Caki2 (cell line): ENCODE measurements at places on chromosomes 2 and 18.

GRCh38 chr18:34084635-34085034 lies 140.1 kb downstream of the NOL4 start:
- DNase-seq = no peak

- peak; percentile 15 for DNase-seq
Measured at GRCh38 chr18:70781860-70782453, 493.1 kb downstream of the SOCS6 start.

GRCh38 chr18:32893915-32894314 lies 121.1 kb upstream of the KLHL14 start:
- DNase-seq = no peak

DNA sequence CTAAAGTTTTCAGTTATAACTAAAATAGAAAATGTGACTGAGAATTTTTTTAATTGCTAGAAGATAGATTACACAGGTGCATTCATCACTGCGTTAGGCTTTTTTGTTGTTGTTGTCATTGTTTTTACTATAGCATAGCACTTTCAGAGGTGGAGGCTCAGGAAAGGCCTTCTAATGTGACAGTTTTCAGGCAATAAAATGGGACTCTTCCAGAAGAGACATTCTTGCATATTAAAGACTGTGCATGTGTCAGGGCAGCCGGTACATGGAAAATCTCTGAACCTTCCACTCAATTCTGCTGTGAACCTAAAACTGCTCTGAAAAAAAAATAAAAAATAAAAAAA lies 175.2 kb downstream of the METTL4 start:
- no peak for DNase-seq

- DNase-seq = no peak
Measured at GRCh38 chr2:28737655-28738054, 14.0 kb upstream of the PPP1CB start.

GRCh38 chr2:61089797-61090196 lies 24.1 kb downstream of the SANBR start:
- DNase-seq = no peak

- DNase-seq = no peak
Measured at GRCh38 chr2:66270247-66270646, 164.7 kb upstream of the MEIS1 start.

- DNase-seq = no peak
Measured at GRCh38 chr2:168560817-168561499, 104.9 kb downstream of the CERS6 start.

- no peak for DNase-seq
Measured at GRCh38 chr18:70553936-70554260, 265.1 kb downstream of the SOCS6 start.

- peak; percentile 94 for DNase-seq
Measured at GRCh38 chr2:113209011-113209645, 35.4 kb downstream of the PSD4 start.

DNA sequence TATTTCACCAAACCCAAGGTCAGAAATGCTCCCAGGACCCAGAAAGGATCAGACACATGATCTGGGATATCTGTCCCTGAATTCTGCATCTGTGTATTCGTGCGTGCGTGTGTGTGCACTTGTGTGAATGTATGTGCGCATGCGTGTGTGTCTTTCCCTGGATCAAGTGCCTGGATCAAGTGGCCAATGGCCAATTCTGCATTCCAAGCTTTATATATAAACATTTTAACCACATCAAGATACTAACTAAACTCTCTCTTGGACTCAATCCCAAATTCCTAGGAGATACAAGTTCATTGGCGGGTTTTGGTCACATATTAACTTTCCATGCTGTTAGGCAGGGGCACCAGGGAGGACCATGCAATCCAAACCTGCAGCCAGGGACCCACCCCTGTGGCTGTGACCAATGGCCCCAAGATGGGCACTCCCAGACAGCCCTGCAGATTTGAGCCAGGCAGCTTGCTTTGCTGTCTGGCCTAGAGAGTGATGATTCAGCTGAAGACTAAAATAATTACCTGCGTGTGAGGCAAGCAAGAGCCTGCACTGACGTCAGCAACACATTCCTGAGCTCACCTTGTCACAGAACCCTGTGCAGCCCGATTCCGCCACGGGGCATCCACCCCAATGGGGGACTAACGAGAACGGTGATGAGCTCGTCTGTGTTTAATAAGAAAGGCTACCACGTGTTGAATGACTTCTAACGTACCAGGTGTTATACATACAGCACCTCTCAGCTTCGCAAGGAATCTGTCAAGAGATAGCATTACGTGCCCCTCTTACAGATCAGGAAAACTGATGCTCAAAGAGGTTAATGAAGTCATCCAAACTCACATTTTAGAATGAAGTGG lies 45.3 kb upstream of the ROCK2 start:
- DNase-seq = peak; percentile 100

- DNase-seq = no peak
Measured at GRCh38 chr2:136407117-136407951, 289.4 kb upstream of the CXCR4 start.

DNA sequence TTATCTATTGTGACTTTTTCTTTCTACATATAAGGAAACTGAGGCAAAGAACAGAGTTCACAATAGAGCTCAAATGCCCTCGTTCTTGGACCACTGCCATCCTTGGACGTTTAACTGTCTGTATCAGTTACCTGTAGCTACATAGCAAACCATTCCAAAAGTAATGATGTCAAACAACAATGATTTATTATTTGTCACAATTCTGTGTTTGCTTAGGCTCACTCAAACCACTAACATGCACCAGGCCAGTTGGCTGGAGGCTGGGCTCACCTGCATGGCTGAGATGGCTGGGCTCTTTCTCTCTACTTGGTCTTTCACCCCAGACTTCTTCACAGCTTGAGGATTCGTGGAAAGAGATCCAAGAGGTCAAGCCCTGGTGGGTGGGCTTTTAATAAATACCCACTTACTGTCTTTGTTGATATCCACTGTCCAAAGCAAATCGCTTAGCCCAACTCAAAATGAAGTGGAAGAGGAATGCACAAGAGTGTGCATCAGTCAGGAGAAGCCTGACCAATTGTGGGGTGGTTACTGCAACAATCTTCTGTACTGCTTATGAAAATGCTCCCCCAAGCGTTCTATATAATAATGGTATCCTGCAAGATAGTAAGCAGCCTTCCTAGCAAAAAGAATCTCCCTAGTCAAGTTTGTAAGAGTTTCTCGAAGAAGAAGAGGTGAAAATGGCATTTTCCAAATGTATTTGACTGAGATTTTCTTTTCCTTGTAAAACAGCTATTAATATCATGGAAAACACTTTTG lies 163.5 kb upstream of the NT5C1B start:
- no peak for DNase-seq

GRCh38 chr2:69625078-69625795 lies 18.3 kb downstream of the AAK1 start:
- DNase-seq = no peak

GRCh38 chr2:200618590-200619021 lies 32.8 kb downstream of the AOX1 start:
- peak; percentile 27 for DNase-seq

GRCh38 chr2:157302492-157303099 lies 23.0 kb downstream of the ERMN start:
- DNase-seq = peak; percentile 33

DNA sequence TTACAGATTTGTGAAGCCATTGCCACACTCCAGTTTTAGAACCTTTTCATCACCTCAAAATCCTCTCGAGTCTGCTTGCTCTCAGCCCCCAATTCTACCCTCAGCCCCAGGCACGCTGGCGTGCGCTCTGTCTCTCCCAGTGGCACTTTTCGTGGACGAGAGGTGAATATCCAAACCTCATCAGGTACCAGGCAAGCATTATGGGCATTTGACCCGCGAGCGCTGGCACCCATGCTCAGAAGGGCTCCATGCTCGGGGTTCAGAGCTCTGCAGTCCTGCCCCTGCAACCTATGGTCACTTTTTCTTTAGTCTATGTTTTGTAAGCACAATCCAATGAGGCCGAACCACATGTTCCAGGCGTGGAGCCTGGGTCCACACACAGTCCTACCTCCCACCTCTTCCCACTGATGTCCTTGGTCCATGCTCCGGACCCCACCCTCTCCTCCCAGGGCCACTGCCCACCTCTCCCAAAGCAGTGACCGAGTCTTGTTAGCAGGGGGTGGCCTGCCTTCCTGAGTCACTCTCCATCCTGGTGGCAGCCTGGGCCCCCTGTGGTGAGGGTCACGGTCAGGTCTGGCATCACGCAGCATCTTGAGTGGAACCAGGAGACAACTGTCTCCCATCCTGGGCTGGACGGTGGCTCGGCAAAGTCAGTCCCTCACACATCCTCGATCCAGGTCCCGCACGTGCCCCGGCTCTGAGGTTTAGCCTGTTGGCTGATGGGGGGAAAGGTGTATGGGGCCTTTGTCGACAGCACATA lies 256.9 kb downstream of the NDUFA10 start:
- no peak for DNase-seq

GRCh38 chr2:25250331-25251070 lies 82.1 kb upstream of the POMC start:
- no peak for DNase-seq

GRCh38 chr18:42080340-42080739 lies 125.3 kb downstream of the PIK3C3 start:
- DNase-seq = no peak

DNA sequence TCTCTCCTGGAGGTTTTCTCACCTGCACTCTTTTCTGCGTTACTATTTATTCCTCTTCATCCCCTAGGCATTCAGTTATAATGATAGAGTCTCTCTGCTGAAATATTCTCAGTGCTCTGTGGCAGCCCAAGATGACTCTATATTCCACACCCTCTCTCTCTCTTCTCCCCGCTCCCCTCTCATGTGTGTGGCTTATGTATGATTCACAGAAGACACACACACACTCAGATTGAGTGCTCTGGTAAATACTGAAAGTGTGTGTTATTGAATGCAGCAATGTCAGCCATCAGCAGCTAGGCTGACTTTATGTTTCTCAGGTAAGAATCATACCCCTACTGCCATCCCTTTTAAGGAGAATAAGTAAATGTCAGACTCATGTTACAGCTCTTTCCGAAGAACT lies 201.2 kb downstream of the SLC4A10 start:
- no peak for DNase-seq

- no peak for DNase-seq
Measured at GRCh38 chr2:200095436-200095835, 140.1 kb downstream of the MAIP1 start.

DNA sequence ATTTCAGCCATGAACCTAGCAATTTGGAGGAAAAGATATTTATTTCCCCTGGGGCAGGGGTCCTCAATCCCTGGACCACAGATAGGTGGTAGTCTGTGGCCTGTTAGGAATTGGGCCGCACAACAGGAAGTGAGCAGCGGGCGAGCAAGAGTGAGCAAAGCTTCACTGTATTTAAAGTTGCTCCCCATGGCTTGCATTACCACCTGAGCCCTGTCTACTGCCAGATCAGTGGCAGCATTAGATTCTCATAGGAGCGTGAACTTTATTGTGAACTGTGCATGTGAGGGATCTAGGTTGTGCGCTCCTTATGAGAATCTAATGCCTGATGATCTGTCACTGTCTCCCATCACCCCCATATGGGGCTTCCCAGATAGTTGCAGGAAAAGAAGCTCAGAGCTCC lies 127.6 kb downstream of the ICOS start:
- DNase-seq = no peak

- no peak for DNase-seq
Measured at GRCh38 chr2:207546822-207547221, 17.1 kb downstream of the CREB1 start.
